ENCODE measurements at places on chromosomes 7 and 10.

DNA sequence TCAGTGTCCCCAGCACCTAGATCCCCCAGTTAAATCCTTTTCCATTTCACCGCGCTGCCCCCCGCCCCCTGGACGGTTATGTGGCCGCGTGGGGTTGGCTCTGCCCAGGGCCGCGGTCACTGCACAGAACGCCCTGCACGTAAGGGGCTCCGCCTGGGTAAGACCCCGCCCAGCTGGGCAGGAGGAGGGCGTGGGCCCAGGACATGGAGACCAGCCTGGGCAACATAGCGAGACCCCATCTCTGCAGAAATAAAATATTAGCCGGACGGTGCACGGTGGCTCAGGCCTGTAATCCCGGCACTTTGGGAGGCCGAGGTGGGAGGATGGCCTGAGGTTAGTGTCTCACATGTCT, 650 bp upstream of the ZFAND2A start:
- DNase-seq, result no peak

GRCh38 chr10:13701157-13701919, 114.6 kb downstream of the PRPF18 start:
- no peak for DNase-seq

DNA sequence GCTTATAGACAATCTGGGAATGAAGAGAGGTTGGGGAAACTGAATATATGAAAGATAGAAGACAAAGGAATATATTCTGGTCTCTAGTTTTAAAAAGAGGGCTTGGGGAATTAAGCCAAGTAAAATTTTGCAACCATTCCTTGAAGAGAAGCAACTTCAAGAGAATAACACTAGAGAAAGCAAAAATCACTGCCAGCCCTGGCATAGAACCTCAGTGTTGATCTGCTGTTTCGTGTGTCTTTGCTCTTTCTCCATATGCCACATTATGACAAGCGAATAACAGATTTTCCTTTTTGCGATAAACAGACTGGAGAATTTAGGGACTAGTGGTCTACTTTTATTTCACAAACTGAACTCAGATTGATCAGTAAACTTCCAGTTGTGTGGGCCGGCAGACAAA, 132.7 kb downstream of the XPNPEP1 start:
- no peak for DNase-seq

DNA sequence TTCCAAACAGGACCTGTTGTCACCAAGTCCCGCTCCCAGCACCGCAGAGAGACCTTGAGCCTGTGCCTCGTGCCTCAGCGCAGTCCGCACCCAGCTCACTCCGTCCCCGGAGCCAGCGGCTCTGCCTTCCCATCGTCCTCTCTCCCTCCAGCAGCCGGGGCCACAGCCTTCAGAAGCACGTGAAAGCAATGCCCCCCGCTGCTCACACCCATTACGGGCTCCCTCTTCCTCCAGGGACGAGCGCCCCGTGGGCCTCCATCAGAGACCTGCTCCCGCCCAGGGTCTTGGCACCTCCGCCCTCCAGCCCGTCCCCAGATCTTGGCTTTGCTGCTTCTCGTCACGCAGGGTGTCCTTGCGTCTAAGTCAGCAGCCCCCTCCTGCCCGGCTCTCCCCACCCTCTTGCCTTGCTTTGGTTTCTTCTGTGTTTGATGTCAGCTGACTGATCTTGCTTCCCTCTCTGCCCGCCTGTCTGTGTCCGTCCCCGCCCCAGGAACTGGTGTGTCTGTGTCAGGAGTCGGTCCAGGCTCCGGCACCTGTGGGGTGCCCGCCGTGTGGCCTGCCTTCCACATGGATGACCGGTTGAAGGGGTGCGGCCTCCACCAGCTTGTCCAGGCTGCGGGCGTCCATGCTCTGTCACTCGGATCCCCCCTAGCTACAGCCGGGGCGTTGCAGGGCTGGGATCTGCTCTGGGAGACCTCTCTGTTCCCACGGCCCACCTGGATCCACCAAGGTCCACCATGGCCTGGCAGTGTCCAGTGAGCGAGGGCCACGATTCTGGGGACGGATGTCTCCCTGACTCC, 61.9 kb downstream of the FOXL3 start:
- peak; percentile 13 for DNase-seq

GRCh38 chr7:96649981-96650380, 59.7 kb downstream of the SEM1 start:
- DNase-seq, result no peak

- DNase-seq, result no peak
These were observed 433.7 kb upstream of the PFKP start for GRCh38 chr10:2633630-2634029.

DNA sequence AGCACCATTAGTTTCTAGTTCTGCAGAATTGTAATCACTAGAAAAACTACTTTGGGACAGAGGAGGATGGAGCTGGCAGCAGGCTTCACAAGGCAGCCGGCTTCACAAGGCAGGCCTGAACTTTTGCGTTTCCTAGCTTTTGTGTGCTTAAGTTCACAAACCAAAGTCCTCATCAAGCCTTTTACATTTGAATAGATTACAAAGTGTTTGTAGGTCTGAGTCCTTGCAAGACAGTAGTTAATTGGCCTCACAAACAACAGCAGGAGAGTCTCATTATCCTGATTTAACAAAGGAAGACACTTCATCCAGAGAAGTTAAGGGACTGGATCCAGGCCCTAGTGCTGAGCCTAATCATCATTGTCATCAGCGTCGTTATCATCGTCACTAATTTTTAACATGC, 147.8 kb upstream of the AUTS2 start:
- DNase-seq, result no peak
